Upper lobe of right lung (tissue), 1 donor: ENCODE measurements at places on chromosomes 5 and 9.

- no peak overlapping the region for H3K4me3 ChIP-seq
- H3K27me3 ChIP-seq, result no peaks in the 10 kb centered on the region
Measured at GRCh38 chr5:133681896-133682295, 69.6 kb upstream of the FSTL4 start.

DNA sequence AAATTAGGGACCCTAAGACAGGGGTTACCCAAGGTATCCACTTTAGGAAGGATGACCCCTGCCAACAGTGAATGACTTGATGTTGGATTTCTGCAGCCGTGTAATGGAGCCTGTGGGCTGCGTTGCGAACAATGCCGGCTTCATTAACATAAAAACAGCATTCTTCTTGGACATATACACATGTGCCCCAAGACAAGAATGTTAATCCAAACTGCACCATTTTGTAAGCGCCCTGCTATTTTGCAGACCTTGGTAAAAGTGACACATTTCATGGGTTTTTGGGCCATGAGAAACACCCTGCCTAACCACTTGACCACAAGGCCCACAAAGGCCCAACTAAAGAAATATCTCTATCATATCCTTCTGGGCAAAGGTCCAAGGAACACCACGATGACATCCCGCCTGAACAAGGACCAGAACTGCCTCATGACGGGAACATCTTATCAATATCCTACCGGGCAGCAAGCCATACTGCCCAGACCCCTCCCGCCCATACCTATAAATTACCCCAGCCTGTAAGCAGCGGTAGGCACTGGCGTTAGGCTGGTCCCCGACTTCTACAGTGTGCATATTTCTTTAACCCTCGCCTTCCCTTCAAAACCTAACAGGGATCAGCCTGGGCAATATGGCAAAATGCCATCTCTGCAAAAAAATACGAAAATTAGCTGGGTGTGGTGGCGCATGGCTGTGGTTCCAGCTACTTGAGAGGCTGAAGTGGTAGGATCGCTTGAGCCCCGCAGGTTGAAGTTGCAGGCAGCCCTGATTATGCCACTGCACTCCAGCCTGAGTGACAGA, 9.7 kb upstream of the PDCD1LG2 start:
- peaks cover 21% of the 10 kb centered on the region for H3K4me1 ChIP-seq
- no peak overlapping the region for H3K4me3 ChIP-seq
- peak overlapping the region; percentile 82 for H3K27ac ChIP-seq
- DNase-seq, result no peak
- no peaks in the 10 kb centered on the region for H3K27me3 ChIP-seq

DNA sequence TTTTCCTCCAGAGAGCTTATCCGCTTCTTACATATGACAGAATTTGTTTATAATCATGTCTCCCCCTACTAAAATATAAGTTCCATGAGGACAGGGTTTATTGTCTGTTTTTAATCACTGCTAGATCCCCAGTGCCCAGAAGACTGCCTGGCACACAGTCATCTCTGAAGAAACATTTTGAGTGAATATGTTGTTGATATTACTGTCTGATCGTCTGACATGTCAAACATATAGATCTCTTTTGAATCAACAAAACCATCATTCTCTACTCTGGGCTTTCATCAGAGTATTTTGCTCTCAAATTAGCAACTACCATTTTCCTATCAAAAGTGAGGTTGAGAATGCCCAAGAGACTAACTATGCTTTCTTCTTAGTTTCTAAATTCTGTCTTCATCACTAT, 67.3 kb upstream of the SHISAL2B start:
- no peak overlapping the region for H3K27ac ChIP-seq
- DNase-seq, result no peak
- no peaks in the 10 kb centered on the region for H3K4me1 ChIP-seq
- H3K27me3 ChIP-seq, result no peaks in the 10 kb centered on the region

GRCh38 chr5:177440211-177440989, 6.2 kb upstream of the PRR7 start:
- no peaks in the 10 kb centered on the region for H3K27me3 ChIP-seq
- no peak overlapping the region for H3K4me3 ChIP-seq
- H3K4me1 ChIP-seq, result no peaks in the 10 kb centered on the region
- DNase-seq, result peak; percentile 61
- H3K27ac ChIP-seq, result no peak overlapping the region

DNA sequence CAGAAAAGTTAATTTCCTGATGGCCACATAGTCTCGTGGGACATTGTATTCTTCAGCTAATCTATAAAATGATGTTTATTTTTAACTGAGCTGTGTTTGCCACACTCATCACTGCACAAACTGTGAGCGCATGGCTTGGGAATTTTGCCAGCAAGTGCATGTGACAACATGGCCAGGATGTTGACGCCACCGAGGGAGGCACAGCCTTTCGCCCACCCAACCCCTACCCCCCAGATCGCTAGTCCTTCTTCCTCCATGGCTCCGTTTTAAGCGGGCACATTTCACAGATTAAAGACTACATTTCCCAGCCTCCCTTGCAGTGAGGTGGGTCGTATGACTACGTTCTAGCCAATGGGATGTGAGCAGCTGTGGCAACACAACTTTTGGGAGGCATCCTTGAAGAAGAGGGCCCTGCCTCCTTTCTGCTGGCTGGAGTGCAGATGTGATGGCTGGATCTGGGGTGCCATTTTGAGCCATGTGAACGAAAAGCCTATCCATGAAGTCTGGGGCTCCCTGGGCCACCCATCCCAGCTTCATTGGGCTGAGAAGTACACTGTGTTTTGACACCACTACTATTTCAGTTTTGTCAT, 7.9 kb downstream of the NRARP start:
- peak overlapping the region; percentile 80 for H3K27ac ChIP-seq
- H3K4me3 ChIP-seq, result peak overlapping the region; percentile 26
- H3K4me1 ChIP-seq, result peaks cover 15% of the 10 kb centered on the region
- peaks cover 17% of the 10 kb centered on the region for H3K27me3 ChIP-seq
- peak; percentile 71 for DNase-seq
- no peaks in the 10 kb centered on the region for H3K36me3 ChIP-seq

- DNase-seq, result no peak
- no peak overlapping the region for H3K4me3 ChIP-seq
- no peaks in the 10 kb centered on the region for H3K36me3 ChIP-seq
Measured at GRCh38 chr5:82466986-82467561, 188.9 kb upstream of the RPS23 start.

DNA sequence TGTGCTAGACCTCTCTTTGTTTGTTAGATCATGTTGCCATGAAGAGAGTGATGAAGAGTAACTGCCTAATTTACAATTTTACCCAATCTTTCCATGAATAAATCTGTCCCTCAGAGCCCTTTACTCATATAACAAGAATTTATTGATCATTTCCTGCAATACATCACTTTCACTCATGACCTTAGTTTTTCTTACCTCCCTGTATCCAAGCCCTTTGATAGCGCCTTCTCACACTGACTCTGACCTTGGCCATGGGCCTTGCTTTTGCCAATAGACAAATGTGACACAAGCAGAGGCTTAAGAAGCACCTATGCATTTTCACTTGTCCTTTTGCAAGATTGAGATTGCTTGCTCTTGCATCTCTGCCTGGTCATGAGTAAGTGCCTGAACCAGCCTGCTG, 288.1 kb downstream of the NNT start:
- H3K27ac ChIP-seq, result no peak overlapping the region
- no peak overlapping the region for H3K4me3 ChIP-seq
- DNase-seq, result no peak
- no peaks in the 10 kb centered on the region for H3K4me1 ChIP-seq
- no peaks in the 10 kb centered on the region for H3K27me3 ChIP-seq
- no peaks in the 10 kb centered on the region for H3K36me3 ChIP-seq

DNA sequence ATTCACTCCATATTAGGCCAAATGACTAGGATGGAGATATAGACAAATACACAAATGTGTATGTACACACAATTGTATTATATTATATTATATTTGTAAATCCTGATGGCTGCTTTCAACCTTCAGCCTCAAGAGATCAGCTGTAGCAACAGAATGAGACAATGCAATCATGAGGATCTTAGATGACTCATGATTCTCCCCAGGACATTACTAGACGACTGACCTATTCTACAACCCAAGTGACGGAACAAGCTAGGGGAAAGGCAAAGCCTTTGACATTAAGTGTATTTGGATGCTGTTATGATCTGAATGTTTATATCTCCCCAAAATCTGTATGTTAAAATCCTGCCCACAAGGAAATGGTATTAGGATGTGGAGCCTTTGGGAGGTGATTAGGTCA, 66.5 kb downstream of the COX7C start:
- DNase-seq, result no peak
- no peak overlapping the region for H3K27ac ChIP-seq
- no peaks in the 10 kb centered on the region for H3K36me3 ChIP-seq
- H3K4me1 ChIP-seq, result no peaks in the 10 kb centered on the region
- no peak overlapping the region for H3K4me3 ChIP-seq

DNA sequence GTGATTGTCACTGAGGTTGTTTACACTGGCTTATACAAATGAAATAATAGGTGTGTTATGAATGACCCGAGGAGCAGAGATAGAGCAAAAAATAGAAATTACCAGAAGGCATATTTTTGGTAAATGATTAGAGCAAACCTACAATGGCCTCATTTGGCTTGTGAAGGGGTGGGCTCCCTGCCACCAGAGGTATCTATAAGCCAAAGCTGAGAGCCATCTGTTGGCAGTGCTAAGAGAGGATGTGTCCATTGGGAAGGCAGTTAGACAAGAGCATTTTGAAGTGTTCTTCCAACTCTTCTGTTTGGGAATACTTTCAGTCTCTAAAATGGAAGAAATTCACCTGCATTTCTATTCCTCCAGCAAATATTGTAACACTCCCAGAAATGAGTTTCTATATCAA, 10.6 kb downstream of the NIPAL4 start:
- H3K27ac ChIP-seq, result no peak overlapping the region
- no peaks in the 10 kb centered on the region for H3K4me1 ChIP-seq
- H3K4me3 ChIP-seq, result no peak overlapping the region
- no peak for DNase-seq
- no peaks in the 10 kb centered on the region for H3K36me3 ChIP-seq

DNA sequence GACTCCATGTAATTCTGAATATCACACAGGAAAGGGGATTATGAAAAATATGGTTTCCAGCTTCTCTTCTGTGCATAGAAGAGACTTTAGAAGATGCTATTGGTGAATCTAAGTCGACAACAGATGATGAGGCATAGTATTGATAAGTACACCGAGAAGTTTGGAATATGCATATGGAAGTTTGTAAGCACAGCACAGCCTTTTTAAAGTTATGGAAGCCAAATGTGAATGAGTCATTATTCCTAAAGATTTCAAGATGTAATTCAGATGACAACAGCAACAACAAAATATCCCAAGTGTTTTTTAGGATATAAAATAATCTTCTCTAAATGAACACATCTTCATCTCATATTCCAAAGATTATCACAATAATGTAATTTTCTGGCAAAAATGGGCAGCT, 1723.3 kb downstream of the EFNA5 start:
- H3K36me3 ChIP-seq, result no peaks in the 10 kb centered on the region
- DNase-seq, result no peak
- no peaks in the 10 kb centered on the region for H3K4me1 ChIP-seq
- H3K27ac ChIP-seq, result no peak overlapping the region
- no peaks in the 10 kb centered on the region for H3K27me3 ChIP-seq

GRCh38 chr9:87742813-87743428, 17.0 kb downstream of the CTSL start:
- DNase-seq, result no peak
- no peaks in the 10 kb centered on the region for H3K36me3 ChIP-seq
- H3K4me1 ChIP-seq, result no peaks in the 10 kb centered on the region
- H3K4me3 ChIP-seq, result no peak overlapping the region
- no peaks in the 10 kb centered on the region for H3K27me3 ChIP-seq
- no peak overlapping the region for H3K27ac ChIP-seq

DNA sequence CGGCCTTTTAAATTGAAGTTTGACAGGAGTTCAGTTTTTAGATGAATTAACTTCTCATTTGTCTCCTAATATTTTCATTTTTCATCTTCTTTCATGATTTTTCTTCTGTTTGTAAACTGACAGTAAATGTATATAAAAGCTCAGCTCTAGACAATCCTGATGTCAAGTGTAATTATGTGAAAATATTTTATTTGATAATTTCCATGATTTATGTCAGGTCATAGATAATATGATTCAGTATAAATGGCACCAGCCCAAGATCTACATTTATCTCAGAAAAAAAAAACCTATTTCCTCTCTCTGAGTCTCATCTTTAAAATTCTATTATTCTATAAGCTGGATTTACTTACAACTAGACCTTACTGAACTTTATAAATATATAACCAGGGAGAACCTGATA, 115.7 kb downstream of the MUSK start:
- no peaks in the 10 kb centered on the region for H3K27me3 ChIP-seq
- no peaks in the 10 kb centered on the region for H3K4me1 ChIP-seq
- no peak overlapping the region for H3K27ac ChIP-seq
- H3K36me3 ChIP-seq, result no peaks in the 10 kb centered on the region
- DNase-seq, result no peak

GRCh38 chr5:20833081-20833627, 845.2 kb upstream of the CDH18 start:
- DNase-seq, result no peak
- H3K27me3 ChIP-seq, result no peaks in the 10 kb centered on the region
- H3K4me1 ChIP-seq, result no peaks in the 10 kb centered on the region
- no peak overlapping the region for H3K4me3 ChIP-seq
- H3K36me3 ChIP-seq, result no peaks in the 10 kb centered on the region
- no peak overlapping the region for H3K27ac ChIP-seq

- H3K4me1 ChIP-seq, result no peaks in the 10 kb centered on the region
- H3K27me3 ChIP-seq, result no peaks in the 10 kb centered on the region
- no peak for DNase-seq
- no peaks in the 10 kb centered on the region for H3K36me3 ChIP-seq
Measured at GRCh38 chr5:36571401-36572042, 34.9 kb upstream of the SLC1A3 start.

DNA sequence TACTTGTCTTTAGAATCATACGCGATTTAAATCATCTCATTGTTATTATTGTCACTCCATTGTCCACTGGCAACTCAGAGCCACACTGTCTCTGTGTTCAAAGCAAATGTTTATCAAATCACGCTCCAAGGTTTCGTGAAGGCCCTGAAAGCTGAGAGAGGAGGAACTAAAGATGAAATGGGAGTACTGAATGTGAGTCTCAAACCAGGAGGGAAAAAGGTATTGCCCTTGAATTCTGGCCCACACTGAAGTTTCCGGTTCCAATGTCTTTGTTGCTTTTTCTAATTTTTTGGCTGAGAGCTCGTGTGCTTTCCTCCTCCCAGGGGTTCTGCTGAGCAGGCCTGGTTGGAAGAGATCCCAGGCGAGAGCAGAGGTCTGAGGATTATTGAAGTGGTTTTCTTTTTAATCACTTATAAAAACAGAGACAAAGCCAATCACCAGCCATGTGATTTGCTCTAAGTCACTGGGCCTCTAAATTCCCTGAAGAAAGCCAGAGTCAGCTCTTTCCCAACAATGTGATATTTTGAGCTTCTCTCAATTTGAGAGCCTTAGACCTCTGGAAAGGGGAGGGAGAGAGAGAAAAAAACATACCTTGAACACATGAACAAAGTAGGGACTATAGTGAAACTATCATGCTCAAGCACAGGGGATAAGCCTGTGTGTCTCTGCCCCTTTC, 420.8 kb upstream of the GRAMD2B start:
- H3K27ac ChIP-seq, result no peak overlapping the region
- no peaks in the 10 kb centered on the region for H3K36me3 ChIP-seq
- no peak for DNase-seq
- H3K27me3 ChIP-seq, result no peaks in the 10 kb centered on the region
